ENCODE measurements at places on chromosomes 12 and 14.

DNA sequence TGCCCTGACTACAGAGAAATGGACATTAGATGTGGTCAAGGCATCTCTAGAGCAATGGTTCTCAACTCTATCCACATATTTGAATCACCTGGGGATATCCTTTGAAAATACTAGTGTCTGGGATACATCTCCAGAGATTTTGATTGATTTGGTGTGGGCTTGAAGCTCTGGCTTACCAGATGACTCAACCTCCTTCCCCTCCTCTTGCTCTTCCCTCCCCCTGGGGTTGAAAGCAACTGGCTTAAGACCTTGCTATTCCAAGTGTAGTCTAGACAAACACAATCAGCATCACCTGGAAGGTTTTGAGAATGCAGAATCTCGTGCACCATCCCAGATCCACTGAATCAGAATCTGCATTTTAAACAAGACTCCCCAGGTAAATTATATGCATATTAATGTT, 183.8 kb downstream of the DAD1 start:
- no peak for DNase-seq

DNA sequence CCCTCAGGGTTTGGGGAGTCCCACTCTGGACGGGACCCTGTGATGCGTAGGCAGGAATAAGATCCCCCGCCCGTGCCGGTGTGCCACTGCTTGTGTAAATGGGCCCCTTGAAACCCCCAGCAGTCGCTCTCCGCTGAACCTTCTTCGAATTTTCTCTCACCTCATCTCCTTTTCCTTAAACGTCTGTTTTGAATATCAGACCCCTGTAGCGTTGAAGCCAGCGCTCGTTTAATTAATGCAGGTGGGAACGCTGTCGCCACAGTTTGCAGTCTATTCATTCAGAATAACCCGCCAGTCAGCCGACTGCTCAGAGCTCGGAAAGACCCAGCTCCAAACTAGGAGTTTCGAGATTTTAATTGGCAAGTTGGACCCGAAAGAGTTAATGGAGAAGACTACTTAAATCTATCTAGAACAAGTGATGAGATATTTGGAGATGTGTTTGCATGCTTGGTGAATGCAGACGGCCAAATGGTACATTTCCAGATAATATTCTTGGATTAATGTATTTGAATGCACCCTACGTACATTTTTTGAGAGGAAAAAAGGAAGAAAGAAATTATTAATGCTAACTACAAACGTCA, 739 bp upstream of the PPP2R5E start:
- no peak for DNase-seq

DNA sequence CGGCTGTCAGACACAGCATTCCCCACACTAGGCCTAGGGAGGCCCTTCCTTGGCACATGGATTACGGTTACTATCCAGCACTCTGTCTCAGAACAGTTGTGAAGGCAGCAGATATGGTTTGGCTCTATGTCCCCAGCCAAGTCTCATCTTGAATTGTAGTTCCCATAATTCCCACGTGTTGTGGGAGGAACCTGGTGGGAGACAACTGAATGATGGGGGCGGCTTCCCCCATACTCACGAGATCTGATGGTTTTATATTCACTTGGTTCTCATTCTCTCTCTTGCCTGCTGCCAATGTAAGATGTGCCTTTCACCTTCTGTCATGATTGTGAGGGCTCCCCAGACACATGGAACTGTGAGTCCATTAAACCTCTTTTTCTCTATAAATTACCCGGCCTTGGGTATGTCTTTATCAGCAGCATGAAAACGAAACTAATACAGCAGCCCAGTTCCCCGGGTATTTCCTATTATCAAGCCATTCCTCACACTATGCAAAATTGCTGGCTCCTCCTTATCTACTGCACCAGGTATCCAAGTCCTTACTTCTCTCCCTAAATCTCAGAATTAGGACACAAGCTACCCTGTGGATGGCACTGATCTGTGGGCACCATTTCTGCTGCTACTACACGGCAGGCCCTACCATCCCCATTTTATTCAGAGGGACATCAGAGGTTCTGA, 33.3 kb downstream of the NT5DC3 start:
- DNase-seq = peak; percentile 35

DNA sequence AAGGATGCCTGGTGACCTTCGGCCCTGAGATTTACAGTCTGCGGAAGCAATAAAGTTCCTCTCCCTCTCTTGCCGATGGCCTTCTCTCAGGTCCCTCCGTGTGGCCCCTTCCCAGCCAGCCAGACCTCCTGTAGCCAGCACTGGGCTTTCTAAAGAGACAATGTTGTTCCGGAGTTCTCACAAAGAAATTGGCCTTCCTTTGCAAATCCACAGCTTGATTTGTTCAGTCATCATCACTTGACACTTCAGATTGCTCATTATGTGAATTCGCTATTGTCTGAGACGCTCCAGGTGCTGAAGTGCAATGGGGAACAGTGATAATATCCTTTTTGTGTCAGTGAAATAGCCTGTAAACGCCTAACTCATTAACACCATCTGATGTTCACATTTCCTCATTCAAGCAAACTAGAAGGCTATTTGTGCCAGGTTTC, 43.7 kb upstream of the GPHB5 start:
- no peak for DNase-seq

GRCh38 chr14:27327095-27327494, 729.3 kb upstream of the NOVA1 start:
- DNase-seq = no peak

- DNase-seq = no peak
Measured at GRCh38 chr14:72715850-72716228, 178.1 kb downstream of the DPF3 start.

GRCh38 chr14:61761557-61761956, 663 bp upstream of the SNAPC1 start:
- DNase-seq = no peak

DNA sequence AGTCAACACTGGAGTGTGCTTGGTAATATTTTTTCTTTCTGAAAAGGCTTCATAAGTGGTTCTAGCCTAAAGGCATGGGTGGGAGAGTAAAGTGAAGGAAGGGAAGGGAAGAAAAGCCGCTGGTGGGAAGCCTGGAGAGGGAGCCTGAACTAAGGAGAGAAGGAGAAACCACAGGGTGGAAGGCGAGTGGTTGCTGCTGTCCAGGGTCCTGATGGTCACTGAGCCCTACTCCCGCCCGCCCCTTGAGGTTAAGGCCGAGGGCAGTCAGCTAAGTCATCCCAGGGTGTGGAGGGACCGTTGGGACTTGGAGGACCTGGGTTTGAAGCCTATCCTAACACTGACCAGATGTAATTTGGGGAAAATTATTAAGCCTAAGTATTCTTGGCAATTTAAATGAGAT, 189.1 kb downstream of the PIWIL1 start:
- DNase-seq = no peak

- DNase-seq = no peak
Measured at GRCh38 chr12:46404225-46404631, 31.7 kb upstream of the SLC38A2 start.

DNA sequence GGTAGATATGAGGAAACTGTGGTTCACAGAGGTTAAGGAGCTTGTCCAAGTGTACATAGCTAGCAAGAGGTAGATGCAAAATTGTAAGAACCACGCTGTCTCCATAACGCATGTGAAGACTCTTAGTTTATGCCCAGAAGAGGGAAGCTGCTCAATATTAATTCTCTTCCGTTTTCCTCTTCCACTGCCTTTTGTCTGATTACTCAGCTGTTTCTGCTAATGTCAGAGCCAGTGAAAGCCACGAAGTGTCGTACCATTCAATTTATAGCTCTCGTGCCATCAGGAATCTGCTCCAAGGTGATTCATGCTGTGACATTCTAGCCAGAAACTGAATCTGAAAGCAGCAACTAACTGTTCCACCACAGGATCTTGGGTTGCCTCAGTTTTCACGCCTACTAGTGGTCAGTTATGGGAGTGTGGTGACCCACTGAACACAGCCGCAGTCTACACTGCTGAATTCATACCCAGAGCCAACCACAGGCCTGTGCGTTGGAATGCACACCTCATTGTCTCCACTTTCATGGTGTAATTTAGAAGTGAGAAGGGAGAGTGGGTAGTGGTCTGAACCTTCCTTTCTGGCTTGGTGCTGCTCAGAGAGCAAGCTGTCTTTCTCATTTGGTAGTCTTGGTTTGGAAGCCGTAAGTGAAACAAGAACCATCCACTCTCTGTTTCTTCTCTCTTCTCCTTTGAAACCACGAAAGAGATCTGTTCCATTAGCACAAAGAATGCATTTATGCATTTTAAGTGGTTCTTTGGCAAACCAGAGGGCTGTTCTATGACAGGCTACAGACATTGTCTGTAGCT, 74.2 kb upstream of the NAP1L1 start:
- DNase-seq = peak; percentile 9

- peak; percentile 14 for DNase-seq
Measured at GRCh38 chr14:23727566-23728335, 91.6 kb downstream of the DHRS2 start.

GRCh38 chr14:65860956-65861611, 448.6 kb downstream of the FUT8 start:
- DNase-seq = no peak

All from hematopoietic multipotent progenitor cell treated with erythropoietin and hydrocortisone succinate and interleukin-3 and kit ligand, for 15 days (in vitro differentiated cells).